ENCODE measurements at places on chromosomes 13 and 19. TPM values are rescaled to one million over a fixed set of nuclear protein-coding genes. Genes with fewer than 3 reads are reported as not detected.

Gene DNAJC15
- total RNA-seq, result 10.7 TPM

Gene FCER2
- total RNA-seq, result 1.4 TPM

Gene CBLC
- total RNA-seq, result not detected

Gene B3GLCT
- 10.4 TPM for total RNA-seq

Gene CD22
- 1.4 TPM for total RNA-seq

Gene SPART
- total RNA-seq, result 116 TPM

Gene SELENOV
- not detected for total RNA-seq

Gene UHRF1
- 2.2 TPM for total RNA-seq

Gene CSNK1A1L
- not detected for total RNA-seq

Gene KLF1
- total RNA-seq, result not detected

Gene FGF21
- not detected for total RNA-seq

Gene YIPF2
- 79.6 TPM for total RNA-seq

Gene TMEM259
- 267 TPM for total RNA-seq

Gene KLK3
- total RNA-seq, result not detected

Gene ZFP28
- 10.4 TPM for total RNA-seq

Gene ZNF816
- total RNA-seq, result 13.7 TPM

Gene PLPPR2
- total RNA-seq, result 69.7 TPM

Gene PSG11
- total RNA-seq, result not detected

Gene ACP7
- total RNA-seq, result not detected

Gene CYP2A6
- total RNA-seq, result not detected

Gene ZNF681
- 0.56 TPM for total RNA-seq

Gene FCGBP
- 142 TPM for total RNA-seq
